ENCODE measurements at places on chromosomes 13 and 19.
A peak's percentile ranks its signal among the peaks of the same experiment; 100 is the strongest.

DNA sequence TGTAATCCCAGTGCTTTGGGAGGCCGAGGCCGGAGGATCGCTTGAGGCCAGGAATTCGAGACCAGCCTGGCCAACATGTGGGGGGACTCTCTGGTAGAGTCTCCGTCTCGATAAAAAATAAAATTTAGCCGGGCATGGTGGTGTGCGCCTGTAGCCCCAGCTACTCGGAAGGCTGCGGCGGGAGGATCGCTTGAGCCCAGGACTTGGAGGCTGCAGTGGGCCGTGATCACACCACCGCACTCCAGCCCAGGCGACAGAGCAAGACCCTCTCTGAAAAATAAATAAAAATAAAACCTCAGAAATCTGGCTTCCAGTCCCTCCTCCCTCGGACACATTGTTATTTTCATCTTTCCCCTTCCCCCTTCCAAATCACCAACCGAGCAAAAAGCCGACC lies 332 bp downstream of the IRGQ start:
- no peak for DNase-seq

GRCh38 chr19:11598103-11598483 lies 810 bp downstream of the ZNF627 start:
- no peak for DNase-seq

DNA sequence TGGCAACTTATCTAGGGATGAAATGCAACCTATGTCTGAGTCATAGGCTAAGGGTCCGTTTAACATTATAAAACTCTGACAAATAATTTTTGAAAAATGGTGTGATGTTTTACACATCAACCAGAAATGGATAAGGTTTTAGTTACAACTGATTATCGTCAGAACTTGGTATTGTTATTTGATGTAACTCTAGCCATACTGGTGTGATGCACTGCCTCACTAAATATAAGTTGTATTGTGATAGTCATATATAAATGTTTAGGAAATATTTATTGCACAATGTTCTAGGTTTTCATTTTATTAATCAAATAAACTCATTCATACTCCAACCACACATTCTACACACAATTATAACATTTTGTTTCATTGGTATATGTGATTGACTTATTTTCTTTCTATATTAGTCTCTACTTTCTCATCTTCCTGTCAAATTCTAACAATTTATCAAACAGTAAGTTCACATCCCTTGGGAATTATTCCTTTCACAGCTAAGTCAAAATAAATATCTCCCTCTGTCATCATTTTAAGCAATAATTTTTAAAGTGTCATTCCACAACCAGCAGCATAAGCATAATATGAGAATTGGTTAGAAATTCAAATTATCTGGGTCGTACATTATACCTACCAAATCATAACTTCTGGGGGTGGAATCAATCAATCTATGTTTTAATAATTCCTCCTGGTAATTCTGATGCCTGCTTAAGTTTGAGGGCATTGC lies 873.9 kb downstream of the SLITRK1 start:
- no peak for DNase-seq

- no peak for DNase-seq
These were observed 51.7 kb downstream of the EDNRB start for GRCh38 chr13:77866971-77867370.

DNA sequence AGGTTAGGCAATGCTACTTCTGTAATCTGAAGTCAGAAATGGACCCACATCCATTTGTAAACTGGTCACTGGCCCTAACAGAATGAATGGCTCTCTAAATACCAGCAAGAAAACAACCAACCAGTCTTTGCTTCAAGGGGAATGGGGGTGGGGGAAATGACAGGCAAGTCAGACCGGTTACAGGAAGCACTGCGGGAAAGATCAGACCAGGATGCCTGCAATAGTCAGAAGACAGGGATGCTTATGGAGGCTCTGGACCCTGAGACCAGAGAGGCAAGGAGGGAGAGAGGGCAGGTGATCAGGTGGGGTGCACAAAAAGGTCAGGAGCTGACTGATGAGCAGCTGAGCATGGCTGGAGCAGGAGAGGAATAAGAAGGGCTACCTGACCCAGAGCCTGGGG lies 13.1 kb downstream of the MED26 start:
- no peak for DNase-seq

DNA sequence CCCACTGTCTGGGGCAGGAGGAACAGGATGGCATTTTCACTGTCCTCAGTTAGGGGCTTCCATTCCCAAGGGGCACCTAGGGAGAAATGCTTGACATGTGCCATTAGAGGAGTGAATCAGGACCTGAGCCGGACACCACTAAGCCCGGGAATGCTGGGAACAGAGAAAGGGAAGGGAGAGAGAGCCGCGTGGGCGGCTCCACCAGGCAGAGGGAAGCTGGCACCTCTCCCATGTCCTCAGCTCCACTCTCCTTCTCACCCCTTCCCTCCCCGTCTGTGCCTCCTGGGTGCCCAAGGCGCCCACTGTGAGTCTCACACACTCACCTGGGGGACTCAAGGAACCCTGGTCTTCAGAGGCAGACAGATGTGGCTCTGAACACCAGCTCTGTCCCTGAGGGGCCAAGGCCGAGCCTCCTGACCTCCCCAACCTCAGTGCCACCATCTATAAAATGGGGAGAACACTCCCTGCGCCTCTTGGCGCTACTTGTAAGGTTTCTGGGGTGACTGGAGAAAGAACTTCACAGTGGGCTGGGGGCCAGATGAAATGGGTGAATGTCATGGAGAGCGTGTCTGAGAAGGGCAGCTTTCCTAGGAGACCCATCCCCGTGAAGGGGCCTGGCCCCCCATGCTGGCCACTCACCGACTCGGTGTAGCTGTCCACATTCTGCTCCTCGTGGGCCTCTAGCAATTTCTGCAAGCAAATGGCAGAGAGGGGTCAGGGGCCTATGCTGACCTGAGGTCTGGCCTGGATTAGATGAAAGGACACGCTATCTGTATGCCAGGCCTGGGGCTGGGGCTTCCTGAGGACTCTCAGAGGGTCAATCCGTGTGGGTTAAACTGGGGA lies 5.3 kb upstream of the KPTN start:
- DNase-seq, result no peak

- no peak for DNase-seq
These were observed 1.2 kb downstream of the ZNF347 start for GRCh38 chr19:53157626-53158025.

DNA sequence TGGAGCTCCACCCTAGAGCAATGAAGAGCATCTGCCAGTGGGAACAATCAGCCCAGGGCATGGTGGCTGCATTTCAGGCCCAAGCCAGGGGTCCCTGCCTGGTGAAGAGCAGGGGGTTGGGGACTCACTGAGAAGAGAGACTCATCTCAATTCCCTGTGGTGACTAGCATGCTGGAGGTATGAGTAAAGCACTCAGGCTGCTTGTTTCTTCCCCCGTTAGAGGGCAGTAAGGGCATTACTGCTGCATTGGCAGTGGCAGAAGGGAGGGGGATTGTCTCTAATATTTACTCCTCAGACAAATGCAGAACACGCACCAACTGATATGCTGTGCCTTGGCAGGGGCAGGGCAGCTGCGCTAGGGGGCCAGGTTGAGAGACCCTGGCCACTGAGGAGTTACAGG lies 329.1 kb downstream of the SLITRK5 start:
- peak; percentile 30 for DNase-seq

- no peak for DNase-seq
These were observed 10.5 kb upstream of the LATS2 start for GRCh38 chr13:21071924-21072323.

- no peak for DNase-seq
These were observed 16.6 kb downstream of the CEACAM7 start for GRCh38 chr19:41671486-41671885.

- no peak for DNase-seq
These were observed 229.7 kb downstream of the GPC5 start for GRCh38 chr13:91627952-91628739.

DNA sequence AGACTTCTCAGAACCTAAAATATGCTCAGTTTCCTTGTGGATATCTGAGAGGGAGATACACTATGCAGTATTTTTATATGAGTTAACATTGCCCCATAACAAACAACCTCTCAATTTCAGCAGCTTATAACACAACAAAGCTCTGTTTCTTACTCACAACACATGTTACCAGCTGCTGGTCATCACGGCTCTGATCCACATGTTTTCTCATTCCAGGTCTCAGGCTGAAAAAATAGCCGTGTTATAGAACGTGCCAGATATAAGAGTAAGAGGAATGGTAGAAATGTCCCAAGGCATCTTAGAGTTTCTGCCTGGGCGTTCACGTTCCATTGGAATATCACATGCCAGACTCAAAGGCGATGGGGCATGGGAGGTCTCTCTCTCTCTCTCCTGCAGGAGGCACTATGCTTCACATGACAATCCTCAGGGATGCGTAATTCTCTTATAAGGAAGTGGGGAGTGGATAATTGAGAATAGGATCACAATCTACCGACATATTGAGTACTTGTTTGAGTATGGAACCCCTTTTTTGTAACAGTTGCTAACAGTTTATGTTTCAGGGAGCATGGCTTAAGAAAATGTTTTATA lies 246.6 kb downstream of the NHLRC3 start:
- no peak for DNase-seq

DNA sequence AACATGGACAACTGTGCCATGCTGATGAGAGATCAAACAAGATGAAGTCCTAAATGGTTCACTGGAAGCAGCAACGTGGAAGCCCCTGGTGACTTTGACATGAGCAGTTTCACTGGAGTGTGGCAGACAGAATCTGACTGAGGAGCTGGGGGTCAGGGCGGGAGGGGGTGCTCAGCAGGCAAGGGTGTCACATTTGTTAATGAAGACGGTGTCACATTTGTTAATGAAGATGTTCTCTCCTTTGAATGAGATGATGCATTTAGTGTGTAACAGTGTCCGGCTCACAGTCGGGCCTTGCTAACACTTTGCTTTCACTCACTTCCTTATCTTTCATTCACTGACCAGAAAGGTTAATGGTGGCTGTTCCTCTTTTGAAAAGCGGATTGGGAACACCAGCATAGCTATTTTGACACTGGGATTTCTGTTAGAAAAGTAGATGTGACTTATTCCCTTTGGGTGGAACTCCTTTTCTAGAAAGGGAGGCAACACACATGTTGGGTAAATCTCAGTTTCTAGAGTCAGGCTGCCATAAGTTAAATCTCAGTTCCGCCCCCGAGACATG lies 693.7 kb downstream of the UQCRFS1 start:
- no peak for DNase-seq

DNA sequence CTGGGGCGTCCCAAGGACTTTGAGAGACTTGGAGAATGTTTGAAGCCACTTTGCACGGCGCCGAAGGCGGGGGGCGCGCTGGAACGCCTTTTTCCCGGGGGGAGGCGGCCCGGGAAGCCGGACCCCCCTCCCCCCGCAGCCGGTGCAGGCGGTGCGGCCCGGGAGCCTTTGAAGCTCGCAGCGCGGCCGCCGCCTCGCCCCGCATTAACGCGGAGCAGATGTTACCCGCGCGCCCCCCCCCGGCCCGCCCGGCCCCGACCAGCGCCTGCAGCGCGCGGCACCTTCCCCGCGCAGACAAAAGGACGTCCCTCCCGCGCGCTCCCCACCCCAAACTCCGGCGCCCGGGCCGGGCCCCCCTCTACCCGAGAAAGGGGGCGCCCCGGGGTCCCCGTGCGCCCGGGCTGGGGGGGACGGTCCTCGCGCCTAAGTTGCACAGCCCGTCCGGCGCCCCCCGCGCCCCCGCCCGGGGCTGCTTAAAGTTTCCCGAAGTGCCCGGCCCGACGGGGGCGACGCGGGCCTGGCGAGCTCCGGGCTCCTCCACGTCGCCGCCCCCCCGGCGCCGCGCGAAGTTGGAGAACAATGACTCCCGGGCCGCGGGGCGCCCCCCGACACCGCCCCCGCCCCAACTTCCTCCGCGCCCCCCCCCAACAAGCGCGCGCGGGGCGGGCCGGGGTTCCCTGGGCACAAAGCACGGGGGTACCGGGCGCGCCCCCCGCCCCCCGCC lies 685 bp downstream of the TCF3 start:
- DNase-seq, result peak; percentile 93

GRCh38 chr13:82002710-82003109 lies 1661.8 kb upstream of the SPRY2 start:
- no peak for DNase-seq

DNA sequence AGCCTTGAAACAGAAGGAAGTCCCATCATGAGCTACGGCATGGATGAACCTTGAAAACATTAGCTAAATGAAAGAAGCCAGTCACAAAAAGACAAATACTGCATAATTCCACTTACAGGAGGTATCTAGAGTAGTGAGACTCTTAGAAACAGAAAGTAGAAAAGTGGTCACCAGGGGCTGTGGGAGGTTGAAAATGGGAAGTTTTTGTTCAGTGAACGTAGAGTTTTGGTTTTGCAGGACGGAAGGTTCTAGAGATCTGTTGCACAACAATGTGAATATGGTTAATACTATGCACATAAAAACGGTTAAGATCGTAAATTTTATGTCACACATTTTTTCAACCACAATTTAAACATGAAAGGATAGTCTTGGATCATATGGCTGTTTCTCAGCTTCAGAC lies 11.9 kb upstream of the SLC10A2 start:
- no peak for DNase-seq

- no peak for DNase-seq
These were observed 8.8 kb downstream of the TPT1 start for GRCh38 chr13:45332036-45332830.

Measured in upper lobe of left lung (tissue), 6 donors.